ENCODE measurements at places on chromosomes 6 and 20.

DNA sequence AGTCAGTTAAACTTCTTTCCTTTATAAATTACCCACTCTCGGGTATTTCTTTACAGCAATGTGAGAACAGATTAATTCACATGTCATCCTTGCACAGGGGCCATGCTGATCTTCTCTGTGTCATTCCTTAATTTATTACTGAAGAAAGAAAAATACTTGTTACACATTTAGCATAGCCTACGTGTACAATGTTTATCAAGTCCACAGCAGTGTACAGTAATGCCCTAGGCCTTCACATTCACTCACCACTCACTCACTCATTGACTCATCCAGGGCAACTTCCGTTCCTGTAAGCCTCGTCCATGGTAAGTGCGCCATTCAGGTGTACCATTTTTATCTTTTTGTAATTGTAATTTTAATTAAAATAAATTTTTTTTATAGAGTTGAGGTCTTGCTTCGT lies 73.6 kb downstream of the RSPH3 start:
- DNase-seq: no peak

GRCh38 chr20:911882-912600 lies 4.1 kb downstream of the ANGPT4 start:
- DNase-seq: no peak

- no peak for DNase-seq
These were observed 153.4 kb downstream of the MBOAT1 start for GRCh38 chr6:20058912-20059311.

DNA sequence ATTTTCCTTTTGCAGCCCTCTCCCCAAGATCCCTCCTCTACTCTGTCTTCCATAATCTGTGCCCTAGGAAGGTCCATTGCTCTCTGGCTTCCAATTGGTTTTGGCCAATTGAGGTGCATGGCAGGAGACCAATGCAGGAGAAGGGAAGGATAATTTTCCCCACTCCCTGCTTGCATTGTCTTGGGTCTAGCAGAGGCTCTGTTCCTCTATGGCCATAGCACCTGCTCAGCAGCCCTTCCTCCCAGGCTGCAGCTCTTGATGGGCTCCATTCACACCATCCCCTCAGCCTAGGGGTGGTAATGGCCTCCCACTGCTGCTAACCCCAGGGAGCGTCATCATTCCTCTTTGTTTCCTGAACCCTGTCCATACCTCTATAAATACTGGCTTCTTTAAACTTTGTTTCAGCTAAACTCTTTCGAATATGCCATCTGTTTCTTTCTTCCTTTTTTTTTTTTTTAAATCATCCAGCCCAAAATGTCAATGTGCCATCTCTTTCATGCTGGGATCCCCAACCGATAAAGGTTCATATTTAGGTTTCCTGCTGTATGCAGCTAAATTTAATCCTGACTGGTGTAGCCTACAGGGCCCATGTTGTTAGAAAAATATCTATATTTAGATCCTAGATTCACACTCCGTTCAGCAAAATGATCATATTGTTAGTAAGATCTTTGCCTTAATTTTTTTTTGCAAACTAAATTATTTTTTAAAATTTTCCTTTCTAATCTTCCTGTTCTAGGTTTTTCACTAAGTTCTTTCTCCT lies 63.8 kb downstream of the HECA start:
- no peak for DNase-seq

GRCh38 chr6:42226645-42227143 lies 9.0 kb upstream of the MRPS10 start:
- DNase-seq: no peak

DNA sequence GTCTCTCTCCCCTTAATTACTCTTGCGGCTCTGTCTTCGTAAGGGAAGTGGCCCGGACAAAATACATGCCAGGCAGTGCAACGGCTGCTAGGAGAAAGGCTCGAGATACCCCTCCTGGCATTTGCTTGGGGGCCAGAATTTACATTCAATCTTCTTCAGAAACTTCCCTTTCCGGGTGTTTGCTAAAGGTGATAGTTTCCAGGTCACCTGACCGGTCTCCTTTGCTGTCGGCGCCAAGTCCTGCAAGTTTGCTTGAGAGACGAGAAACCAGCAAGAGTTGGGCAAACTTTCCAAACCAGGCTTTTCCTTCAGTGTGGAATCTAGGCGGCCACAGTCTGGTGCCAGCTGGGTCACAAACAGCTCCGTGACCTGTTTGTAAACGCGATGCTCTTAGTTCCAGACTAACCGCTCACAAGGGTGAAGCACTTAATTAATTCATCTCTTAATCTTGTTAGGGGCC lies 563 bp upstream of the SRSF3 start:
- DNase-seq: no peak

DNA sequence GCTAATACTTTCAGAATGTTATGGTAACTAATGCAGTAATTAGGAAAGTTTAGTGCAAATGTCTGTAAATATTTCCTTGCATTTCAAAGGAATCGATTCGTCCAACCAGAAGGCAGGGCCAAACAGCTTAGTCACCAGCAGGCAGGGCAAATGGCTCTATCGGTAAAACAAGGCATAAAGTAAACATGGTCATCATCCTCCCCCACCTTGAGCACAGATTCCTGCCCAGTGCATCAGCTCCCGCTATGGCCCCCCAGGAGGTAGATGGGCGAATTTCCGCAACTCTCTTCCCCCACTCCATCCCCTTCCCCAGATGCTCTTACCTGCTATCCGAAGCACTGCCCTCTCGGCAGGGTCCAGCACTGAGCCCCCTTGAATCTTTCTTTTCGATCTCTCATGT lies 103.8 kb upstream of the BEND6 start:
- no peak for DNase-seq

DNA sequence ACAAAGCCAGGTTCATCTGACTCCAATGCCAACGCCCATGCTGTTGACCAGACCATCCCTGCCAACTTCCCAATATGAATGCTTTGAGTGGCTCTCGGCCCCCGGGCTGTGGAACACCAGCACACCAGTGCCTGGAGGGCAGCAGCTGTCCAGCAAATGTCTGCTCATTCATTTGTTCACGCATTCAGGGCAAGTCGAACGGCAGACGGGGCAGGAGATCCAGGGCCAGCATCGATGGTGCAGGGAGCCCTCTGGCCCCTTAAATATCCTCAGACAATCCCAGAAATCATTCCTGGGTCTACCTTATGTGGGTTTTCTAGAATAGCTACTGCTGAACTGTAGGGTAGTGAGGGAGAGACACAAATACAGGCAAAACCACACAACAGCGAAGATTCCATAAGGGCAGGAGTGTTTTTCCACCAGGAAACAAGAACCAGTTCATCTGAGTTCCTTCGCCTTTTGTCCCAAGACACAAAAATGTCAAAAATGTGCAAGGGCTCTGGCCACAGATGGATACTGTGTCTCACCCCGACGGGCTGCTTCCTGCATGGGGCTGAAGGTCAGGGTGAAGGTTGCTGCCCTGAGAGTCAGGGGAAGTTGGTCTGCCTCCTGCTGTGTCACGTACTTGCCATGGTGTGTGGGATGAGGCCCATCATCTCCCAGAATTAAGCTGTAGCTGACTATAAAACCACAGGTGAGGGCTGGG lies 15.5 kb downstream of the RIPOR3 start:
- DNase-seq: no peak

GRCh38 chr20:58553841-58554240 lies 38.6 kb upstream of the APCDD1L start:
- DNase-seq: no peak

DNA sequence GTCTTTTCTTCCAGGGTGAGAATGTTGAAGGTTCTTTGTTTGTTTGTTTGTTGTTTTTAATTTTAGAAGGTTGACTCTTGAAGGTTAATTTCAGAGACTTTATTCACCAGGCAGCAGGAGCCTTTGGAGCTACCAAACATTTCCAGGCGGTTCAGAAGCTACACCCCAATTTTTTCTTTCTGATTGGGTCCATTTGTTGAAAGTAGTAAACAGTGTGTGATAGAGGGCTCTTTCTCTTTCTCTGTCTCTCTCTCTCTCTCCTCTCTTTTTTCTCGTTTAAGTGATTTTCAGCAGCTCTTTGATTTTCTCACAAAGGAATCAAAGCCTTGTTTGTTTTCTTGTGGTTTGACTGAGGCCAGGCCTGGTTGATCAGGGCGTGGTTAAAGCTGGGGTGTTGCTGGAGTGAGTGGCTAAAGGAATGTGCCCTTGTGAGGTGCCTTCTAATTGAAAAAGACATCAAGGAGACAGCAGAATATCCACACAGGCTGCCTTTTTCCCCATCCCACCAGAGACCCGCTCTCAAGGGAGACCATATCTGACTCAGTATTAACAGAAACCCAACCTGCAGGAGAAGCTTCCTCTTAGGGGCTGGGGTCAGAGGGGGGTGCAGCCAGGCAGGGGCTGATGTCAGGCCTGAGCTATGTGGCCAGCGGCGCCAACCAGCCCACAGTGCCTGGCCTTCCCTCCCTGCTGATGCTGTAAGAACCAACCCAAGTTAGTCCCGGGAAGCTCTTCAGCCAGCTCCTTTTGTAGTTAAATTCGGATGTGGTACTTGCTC lies 40.4 kb upstream of the NAA20 start:
- DNase-seq: no peak

DNA sequence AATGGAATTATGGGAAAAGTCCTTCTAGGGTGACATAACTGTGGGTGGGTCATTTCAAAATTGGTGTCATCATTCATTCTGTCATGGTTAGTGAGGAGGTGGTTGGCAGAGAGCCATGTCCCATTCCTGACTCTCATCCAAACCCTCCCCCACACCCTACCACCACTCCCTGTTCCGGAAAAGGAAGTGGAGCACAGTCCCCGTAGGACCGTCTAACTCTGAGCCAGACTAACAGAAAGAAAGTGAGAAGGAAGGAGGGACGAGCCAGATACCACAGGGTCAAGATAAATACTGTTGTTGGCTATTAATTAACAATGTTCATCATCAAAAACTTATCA lies 4.8 kb downstream of the TRIM10 start:
- DNase-seq: no peak

DNA sequence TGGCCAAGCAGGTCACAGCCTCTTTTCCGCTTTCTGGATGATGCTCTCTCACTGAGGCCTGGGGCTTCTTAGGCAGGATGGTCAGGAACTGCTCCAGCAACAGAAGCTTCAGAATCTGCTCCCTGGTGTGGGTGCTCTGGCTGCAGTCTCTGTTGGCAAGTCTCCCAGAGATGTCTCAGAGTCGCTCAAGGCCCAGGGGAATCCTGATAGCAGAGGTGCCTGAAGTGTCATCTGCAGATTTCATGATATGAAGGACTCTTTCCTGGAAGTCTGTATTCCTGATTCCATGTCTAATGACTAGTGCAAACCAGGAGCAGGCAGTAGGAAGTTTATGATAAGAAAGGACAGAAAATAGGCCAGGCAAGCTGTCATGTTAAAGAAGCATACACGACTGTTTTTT lies 20.3 kb downstream of the ZSCAN31 start:
- no peak for DNase-seq

GRCh38 chr6:67630146-67630545 lies 1004.9 kb upstream of the ADGRB3 start:
- no peak for DNase-seq

DNA sequence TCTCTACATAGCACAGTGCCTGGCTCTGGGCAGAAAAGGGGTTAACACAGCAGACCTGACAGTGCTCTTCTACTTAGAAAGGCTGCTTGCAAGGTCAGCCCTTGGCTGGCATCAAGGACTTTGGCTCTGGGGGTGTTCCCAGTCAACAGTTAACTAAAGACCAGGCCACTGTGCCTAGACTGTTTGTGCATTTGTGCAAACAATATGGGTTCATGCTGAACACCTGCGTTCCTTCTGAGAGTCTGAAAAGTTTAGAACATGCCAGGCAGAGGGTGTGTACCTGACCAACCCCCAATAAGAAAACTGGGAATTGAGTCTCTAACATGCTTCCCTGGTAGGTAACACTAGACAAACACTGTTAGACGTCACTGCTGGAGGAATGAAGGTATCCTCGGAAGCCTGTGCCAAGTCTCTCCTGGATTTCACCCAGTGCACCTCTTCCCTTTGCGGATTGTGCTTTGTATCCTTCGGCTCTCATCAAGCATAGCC lies 110.7 kb downstream of the PDE10A start:
- DNase-seq: no peak

- no peak for DNase-seq
These were observed 8.9 kb downstream of the GZF1 start for GRCh38 chr20:23370873-23371272.

GRCh38 chr6:151025076-151025475 lies 159.6 kb downstream of the MTHFD1L start:
- DNase-seq: no peak

- DNase-seq: no peak
These were observed 690 bp downstream of the IFNGR1 start for GRCh38 chr6:137218473-137218916.

DNA sequence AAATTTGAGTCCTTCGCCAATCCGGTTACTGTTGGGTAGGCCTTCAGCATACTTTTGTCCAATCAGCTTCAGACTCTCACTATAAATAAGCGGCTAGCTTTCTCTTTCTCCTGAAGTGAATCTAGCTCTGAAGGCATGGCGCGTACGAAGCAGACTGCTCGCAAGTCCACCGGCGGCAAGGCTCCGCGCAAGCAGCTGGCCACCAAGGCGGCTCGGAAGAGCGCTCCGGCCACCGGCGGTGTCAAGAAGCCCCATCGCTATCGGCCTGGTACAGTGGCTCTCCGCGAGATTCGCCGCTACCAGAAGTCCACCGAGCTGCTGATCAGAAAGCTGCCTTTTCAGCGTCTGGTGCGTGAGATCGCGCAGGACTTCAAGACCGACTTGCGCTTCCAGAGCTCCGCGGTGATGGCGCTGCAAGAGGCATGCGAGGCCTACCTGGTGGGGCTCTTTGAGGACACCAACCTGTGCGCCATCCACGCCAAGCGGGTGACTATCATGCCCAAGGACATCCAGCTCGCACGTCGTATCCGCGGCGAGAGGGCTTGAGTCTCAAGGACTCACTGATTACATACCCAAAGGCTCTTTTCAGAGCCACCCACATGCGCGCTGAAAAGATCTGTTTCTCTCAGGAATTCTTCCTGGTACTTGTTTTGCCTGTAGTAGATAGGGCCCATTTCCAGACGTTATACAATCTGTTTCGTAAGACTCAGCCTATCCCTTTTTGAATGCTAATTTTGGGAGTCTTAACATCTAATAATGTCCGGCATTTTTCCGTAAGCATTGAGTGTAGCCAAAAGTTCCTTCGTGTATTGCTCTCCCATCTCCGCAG lies 102.0 kb downstream of the OR2B2 start:
- DNase-seq: peak; percentile 90

GRCh38 chr20:20216941-20217340 lies 151.0 kb upstream of the INSM1 start:
- DNase-seq: no peak

DNA sequence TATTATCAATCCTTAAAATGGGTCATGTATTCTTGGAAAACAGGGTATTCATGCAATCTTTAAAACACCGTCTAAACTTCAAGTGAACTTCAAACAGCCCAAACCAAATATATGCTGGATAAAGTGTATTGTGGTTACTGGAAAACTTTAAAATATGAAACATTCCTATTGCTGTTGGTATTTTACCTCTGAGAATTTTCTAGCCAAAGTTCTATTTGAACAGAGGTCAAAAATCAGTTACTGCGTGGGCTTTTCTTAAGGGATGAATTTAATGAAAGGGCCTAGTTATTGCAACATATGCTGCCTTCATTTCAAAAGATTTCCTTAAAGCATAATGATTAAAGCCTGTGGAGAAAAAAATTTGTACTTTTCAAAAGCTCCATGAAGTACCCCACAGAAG lies 436.0 kb downstream of the PLCB1 start:
- no peak for DNase-seq
